LoVo (cell line): ENCODE measurements at places on chromosomes 5 and 9.

- no peak for DNase-seq
These were observed 100.9 kb downstream of the EBF1 start for GRCh38 chr5:158998793-158999325.

GRCh38 chr9:7970681-7971330 lies 171.2 kb upstream of the DMAC1 start:
- no peak for DNase-seq

GRCh38 chr9:127780126-127780885 lies 1.8 kb upstream of the SH2D3C start:
- no peak for DNase-seq

GRCh38 chr5:29794141-29794787 lies 1399.2 kb upstream of the CDH6 start:
- DNase-seq, result no peak

DNA sequence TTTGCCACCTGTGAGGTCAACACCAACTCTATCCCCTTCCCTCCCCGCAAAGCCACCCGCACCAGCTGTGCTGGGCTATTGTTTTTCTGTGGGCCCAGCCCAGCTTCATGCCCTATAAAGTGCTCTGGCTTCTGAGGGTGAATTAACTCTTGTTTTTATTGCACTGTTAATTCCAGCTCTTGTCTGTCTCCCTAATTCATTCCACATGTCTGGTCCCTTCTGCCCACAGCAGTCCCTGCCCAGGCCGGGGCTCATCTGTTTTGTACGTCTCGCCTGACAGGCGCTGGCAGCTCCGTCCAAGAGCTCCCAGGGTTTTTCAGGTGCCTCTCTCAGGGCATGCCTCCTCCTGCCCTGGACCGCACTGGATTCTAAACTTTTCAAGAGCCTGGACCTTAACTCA lies 118.9 kb downstream of the PDZD2 start:
- no peak for DNase-seq

DNA sequence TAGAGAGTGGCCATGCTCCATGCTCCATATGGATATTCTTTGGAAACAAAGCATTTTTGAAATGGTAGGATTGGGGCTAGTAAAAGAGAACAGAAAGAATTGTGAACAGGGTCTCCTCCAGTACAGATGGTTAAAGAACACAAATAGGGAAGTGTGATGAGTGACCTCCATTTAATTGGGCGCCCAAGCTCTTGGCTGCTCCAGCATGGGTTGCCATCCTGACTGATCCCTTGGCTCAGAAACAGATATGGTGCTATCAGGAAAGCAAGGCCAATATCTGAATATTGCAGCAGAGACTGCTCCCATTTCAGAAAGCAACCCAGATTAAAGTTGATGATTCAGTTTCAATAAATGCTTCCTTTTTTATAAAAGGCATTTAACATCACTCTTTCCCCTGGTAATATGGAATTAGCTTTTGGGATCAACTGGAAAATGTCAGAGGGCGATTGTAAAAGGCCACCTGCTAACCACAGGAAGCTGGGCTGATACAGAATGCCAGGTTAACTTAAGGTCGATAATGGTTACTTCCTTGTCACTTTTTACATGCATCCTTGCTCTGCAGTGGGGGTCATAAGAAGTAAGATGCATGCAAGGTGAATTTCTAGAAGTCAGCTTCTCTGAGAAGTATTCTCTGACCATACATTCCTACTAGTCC lies 52.9 kb downstream of the TMC1 start:
- DNase-seq, result no peak

DNA sequence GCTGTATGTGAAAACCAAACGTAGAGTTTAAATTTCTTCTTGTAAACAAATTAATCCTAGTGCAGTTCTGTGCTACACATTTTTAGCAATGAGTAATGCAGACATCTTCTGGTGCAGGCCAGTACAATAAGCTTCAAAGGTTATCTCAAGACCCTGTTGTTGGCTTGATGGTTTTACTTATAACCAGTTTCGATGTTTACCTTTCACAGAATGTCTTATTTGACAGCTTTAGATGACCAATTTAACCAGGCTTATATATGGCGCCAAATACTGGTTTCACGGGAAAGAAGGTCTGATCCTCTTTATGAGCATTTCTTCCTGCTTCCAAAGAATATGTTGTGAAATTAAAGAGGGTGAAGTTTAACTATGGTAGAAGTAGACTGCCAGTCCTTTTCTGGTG lies 9.9 kb downstream of the ZFAND5 start:
- DNase-seq, result no peak

DNA sequence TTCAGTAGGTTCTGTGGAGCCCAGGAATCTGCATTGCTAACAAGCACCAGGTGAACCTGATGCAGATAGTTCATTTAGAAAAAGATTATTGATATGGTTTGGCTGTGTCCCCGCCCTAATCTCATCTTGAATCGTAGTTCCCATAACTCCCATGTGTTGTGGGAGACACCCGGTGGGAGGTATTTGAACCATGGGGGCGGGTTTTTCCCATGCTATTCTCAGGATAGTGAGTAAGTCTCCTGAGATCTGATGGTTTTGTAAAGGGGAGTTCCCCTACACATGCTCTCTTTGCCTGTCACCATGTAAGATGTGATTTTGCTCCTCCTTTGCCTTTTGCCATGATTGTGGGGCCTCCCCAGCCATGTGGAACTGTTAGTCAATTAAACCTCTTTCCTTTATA lies 212.0 kb downstream of the RAB3C start:
- DNase-seq, result no peak

GRCh38 chr5:179289756-179290385 lies 55.4 kb downstream of the ADAMTS2 start:
- no peak for DNase-seq

GRCh38 chr5:102211165-102211564 lies 84.9 kb downstream of the SLCO4C1 start:
- DNase-seq, result no peak

- peak; percentile 46 for DNase-seq
These were observed 4.5 kb downstream of the LEAP2 start for GRCh38 chr5:132877938-132878337.

- DNase-seq, result no peak
These were observed 34.9 kb downstream of the SYK start for GRCh38 chr9:90836411-90837080.

- no peak for DNase-seq
These were observed 44.2 kb downstream of the NLN start for GRCh38 chr5:65766175-65766574.

DNA sequence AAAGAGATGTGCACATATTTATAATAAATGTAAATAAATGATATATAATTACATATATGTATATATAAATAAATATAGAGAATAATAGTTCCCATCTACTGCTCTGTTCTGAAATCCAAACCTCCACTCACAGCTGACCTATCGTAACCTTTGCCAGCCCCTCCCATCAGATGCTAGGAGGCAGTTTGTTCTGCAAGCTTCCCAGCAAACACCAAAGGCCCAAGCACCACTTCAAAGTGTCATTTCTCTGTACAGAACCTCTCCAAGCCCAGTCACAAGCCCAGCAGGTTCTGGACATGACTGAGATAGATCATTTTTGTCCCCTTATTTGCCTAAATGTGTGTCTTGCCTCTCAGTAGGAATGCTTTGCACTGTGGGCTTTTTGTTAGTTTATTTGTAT lies 62.4 kb downstream of the MFAP3 start:
- no peak for DNase-seq
